ENCODE measurements at places on chromosomes 2 and 18.

GRCh38 chr18:21112543-21113105, 1.0 kb upstream of the ROCK1 start:
- no peak for DNase-seq

GRCh38 chr2:2582998-2583545, 252.0 kb upstream of the MYT1L start:
- DNase-seq, result no peak

DNA sequence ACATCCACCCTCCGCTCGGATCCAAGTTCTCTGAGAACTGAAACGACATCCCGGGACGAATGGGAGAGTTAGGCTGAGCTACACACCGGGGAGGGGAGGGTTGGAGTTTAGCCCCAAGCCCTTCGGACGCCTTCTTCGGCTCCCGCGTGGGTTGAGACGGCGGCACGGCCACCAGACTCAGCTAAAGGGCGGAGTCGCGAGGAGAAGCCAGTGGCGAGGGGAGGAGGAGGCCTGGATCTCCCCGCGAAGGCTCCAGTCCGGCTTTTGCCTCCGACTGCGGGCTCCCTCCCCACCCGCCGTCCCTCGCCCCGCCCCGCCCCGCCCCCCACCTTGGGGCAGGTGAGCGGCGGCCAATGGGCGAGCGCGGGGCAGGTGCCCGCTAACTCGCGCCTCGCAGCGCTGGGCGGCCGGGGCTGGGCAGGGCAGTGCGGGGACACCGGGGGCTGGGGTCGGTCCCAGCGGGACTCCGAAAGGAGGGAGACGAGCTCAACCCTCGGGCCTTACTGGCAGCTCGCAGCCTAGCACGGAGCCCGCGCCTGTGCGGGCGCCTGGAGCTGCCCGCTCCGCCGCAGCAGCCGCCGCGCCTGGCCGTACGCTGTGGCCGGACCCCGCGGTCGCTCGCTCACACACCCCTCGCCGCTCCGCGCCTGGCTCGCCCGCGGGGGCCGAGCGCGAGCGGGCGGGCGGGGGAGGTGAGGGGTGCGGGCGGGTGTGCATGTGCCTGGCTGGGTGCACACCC, at the start of gene EMX1:
TSS of gene EMX1 (plus strand) at position 382 of the 739 bp plus-strand sequence. CDS start at position 716, 334 bp downstream.
- DNase-seq, result peak; percentile 11

- no peak for DNase-seq
Observed at GRCh38 chr18:5574843-5575242, 31.0 kb upstream of the EPB41L3 start.

DNA sequence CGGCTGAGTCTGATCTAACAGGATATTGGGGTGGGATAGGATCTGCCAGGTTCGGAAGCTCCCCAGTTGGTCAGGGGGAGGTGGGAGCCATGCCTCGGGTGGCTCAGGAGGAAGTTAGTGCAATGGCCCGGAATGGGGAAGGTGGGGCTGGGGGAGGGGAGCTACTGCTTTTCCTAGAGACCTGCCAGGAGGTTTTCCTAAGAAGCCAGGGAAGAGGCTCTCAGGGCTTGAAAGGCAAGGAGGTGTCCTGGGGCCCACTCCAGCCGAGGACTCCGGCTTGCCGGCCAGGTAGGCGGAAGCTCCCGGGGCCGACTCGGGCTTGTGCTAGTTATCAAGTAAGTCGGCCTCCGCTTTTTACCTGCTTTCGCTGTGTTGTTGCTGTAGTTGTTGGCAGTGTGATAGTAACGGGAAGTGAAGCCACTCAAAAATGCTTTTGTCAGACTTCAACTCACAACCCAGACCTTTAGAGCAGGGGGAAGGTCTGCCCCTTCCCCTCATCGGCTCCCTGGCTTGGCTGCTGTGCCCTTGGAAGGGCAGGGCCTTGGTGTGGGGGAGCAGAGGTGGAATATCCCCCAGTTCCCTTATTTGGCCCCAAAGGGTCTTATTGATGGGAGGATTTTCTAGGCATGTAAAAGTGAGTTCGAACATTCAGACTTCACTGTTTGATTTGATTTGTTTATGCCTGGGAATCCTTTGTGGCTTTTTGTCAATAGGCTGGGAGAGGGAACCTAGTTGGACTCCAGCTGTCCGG, 5.4 kb downstream of the GDF7 start:
- no peak for DNase-seq

GRCh38 chr2:232368311-232368731, 10.2 kb upstream of the ALPP start:
- DNase-seq, result no peak

DNA sequence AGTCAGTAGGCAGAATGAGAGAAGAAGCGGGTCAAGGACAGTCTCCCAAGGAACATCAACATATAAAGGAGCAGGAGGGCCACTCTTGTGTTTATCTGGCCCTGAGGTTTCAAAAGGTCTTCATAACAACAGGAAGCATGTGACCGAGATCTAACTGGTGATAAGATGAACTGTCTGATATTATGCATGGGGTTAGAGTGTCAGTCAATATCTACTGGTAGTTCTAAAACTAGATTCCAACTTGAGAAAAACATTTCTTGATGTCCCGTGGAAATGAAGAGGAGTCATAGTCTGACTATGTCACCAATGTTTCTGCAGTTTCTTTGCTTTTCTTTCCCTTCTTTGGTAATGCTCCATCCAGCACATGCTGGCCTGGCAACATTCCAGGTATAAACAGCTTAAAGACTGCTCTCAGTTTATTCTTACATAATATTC, 77.5 kb upstream of the ITPRID2 start:
- no peak for DNase-seq

- DNase-seq, result no peak
Observed at GRCh38 chr2:168456521-168457189, 583 bp downstream of the CERS6 start.

DNA sequence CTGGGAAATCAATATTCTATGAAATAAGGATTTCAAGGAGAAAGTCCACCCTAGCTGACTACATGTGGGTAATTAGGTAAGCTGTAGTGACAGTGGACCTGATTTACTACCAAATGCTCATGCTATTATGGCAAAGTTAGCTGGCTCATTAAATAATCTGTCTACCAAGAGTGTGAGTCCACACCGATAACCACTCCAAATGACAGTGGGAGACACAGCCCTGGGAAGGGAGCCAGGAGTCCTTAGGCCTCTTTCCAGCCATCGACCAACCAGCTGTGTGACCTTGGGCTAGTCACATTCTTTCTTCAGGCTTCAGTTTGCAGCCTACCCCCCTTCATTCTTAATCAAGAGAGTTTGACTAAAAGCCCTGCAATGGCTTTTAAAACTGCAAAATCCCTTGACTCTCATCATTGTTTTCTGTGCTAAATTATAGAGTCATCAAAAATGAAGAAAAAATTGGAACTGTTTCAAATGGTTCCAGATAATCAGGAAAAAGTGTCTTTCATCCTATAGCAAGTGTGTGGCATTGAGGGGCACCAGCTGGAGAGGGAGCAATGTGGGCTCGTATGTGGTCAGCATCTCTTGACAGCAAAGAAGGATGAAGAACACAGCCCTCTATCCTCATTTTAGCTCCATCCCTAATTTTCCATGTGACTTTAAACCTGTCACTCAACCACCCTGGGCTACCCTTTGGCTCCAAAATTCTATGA, 45.6 kb upstream of the SLC14A2 start:
- DNase-seq, result no peak

GRCh38 chr2:29255004-29255403, 139.8 kb downstream of the CLIP4 start:
- DNase-seq, result no peak

DNA sequence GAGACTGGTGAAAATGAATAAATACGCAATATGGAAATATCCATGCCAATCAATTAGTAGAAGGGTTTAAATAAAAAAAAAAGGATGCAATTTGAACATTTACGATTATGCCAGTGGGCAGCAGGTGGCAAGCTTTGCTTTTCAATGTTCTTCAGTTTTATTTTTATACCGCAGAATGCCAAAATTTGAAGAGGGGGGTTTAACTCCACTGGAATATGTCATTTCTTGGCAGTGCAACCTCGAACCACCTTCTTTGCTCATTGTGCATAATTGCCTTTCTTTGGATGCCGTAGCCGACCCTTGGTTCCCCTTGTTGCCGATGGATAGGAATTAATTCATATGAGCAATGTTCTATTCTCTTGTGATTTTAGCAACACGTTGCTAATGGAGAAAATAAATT, 88.0 kb downstream of the LTBP1 start:
- no peak for DNase-seq

GRCh38 chr2:46273919-46274318, 23.3 kb upstream of the EPAS1 start:
- DNase-seq, result no peak

- no peak for DNase-seq
Observed at GRCh38 chr2:154324601-154325000, 373.9 kb upstream of the KCNJ3 start.

- DNase-seq, result no peak
Observed at GRCh38 chr2:216320852-216321251, 51.4 kb downstream of the MARCHF4 start.

GRCh38 chr2:63494968-63495367, 93.3 kb downstream of the WDPCP start:
- DNase-seq, result no peak

DNA sequence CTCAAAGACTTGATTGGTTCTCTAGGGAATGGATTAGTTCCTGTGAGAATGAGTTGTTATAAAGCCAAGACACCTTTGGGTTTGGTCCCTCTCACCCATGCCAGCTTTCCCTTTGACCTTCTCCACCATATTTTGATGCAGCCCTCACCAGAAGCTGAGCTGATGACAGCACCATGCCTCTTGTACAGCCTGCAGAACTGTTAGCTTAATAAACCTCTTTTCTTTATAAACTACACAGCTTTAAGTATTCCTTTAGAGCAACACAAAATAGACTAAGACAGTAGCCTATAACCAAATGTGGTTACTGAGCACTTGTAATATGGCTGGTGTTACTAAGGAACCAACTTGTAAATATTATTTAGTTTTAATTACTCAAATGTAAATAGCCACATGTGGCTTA, 55.1 kb downstream of the BAZ2B start:
- no peak for DNase-seq

DNA sequence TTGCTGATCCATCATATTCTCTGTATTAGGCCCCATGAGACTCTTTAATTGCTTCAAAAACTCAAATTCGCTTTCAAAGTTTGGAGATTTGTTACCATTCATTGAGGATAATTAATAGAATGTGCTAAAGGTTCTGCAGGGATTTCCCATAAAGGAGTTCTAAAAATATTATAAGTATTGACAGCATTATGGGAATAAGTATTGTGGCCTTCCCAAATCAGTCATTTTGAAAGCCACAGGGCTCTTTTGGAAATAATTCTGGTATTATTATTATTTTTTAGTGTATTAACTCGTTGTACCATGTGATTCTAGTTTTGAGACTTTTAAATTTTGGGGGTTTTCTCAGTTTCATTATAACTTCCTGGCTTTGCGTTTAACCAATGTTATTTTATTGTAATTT, 37.1 kb downstream of the LCLAT1 start:
- no peak for DNase-seq

DNA sequence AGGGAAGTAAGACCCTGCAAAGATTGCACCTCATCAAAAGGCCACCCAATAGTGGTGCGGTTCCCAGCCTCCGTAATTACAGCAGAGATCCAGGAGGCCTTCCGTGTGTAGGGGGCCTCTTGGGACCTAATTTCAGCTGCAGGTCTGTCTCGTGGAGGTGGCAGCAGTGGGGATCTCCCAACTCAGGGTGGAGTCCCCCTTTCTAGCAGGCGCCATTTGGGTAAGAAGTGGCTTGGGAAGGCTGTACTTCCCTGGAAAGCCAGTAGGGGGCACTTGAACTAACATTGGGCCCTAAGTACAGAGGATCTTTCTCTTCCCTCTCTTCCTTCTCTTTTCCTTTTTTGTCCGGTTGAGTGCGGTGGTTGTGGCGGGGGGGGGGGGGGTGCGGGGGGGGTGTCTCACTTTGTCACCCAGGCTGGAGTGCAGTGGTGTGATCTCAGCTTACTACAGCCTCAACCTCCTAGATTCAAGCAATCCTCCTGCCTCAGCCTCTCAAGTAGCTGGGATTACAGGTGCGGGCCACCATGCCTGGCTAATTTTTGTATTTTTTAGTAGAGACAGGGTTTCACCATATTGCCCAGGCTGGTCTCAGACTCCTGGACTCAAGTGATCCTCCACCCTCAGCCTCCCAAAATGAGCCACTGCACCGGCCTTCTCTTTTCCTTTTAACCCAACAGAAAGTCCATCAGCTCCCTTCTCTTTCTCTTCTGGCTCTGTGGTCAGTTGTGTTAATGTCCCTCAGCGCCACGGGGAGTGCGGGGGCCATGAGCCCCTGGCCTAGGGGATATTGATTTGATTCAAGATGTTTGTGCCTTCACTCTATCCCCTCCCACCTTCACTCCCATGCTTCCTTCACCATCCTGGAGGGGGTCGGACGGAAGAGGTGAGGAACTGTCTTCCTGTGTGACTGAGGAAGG, 32.0 kb downstream of the CENPO start:
- no peak for DNase-seq

DNA sequence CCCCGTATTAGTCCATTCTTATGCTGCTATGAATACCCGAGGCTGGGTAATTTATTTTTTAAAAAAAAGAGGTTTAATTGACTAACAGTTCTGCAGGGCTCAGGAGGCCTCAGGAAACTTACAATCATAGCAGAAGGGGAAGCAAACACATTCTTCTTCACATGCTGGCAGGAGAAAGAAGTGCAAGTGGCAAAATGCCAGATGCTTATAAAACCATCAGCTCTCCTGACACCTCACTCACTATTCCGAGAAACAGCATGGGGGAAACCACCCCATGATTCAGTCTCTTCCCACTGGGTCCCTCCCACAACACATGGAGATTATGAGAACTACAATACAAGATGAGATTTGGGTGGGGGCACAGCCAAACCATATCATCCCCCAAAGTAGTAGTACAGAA, 2148.5 kb upstream of the PIK3C3 start:
- no peak for DNase-seq

DNA sequence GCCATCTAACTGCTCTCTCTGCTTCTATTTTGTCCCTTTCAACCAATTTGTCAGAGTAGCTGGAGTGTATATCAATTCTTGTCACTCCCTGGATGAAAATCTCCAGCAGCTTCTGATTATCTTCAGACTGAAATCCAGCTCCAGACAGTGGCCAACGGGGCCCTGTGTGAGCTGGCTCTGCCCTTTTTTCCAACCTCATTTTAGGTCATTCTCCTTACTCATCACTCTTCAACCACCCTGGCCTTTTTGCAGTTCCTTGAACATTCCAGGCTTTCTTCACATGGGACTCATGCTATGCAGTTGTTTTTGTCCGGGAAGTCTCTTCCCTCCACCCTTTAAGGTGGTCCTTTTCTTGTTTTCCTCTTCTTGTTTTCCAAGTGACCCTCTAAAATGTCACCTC, 15.4 kb upstream of the FAP start:
- no peak for DNase-seq

DNA sequence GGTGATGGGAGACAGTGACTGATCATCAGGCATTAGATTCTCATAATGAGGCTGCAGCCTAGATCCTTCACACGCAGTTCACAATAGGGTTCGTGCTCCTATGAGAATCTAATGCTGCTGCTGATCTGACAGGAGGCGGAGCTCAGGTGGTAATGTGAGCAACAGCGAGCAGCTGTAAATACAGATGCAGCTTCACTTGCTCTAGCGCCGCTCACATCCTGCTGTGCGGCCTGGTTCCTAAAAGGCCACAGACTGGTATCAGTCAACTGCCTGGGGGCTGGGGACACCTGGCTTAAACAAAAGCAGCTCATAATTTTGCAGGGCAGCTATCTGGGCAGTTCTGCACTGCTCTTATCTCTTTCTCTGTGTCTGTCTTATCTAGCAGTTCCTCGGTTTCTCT, 20.4 kb upstream of the CD226 start:
- no peak for DNase-seq
